ENCODE measurements at places on chromosomes 13 and 19.

GRCh38 chr13:113816946-113817859 is 46.7 kb downstream of the GAS6 start:
- peak; percentile 36 for DNase-seq

- no peak for DNase-seq
Observed at GRCh38 chr13:75679459-75679858, 43.3 kb downstream of the LMO7 start.

DNA sequence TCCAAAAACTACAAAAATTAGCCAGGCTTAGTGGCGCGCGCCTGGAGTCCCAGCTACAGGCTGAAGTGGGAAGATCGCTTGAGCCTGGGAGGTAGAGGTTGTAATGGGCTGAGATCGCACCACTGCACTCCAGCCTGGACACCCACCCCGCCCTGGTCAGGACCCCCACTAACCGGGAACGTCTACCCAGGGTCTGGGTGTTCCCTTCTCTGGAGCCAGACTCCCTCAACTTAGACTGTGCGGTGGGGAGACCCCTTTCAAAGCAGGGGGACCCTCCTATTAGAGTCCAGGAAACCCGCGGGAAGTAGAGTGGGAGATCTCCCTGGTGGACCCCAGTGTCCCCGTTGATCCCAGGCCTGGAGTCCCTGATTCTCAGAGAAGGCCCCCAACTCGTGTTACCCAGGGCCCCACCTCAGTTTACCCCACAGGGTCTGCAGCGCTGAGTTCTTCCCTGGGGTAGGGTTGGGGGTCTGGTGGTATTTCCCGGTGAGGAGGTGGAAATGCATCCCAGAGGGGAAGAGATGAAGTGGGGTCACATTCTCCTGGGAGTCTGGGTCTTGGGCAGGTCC is 6.1 kb upstream of the ARRDC2 start:
- no peak for DNase-seq

- no peak for DNase-seq
Observed at GRCh38 chr13:45713106-45713690, 11.1 kb downstream of the CBY2 start.

DNA sequence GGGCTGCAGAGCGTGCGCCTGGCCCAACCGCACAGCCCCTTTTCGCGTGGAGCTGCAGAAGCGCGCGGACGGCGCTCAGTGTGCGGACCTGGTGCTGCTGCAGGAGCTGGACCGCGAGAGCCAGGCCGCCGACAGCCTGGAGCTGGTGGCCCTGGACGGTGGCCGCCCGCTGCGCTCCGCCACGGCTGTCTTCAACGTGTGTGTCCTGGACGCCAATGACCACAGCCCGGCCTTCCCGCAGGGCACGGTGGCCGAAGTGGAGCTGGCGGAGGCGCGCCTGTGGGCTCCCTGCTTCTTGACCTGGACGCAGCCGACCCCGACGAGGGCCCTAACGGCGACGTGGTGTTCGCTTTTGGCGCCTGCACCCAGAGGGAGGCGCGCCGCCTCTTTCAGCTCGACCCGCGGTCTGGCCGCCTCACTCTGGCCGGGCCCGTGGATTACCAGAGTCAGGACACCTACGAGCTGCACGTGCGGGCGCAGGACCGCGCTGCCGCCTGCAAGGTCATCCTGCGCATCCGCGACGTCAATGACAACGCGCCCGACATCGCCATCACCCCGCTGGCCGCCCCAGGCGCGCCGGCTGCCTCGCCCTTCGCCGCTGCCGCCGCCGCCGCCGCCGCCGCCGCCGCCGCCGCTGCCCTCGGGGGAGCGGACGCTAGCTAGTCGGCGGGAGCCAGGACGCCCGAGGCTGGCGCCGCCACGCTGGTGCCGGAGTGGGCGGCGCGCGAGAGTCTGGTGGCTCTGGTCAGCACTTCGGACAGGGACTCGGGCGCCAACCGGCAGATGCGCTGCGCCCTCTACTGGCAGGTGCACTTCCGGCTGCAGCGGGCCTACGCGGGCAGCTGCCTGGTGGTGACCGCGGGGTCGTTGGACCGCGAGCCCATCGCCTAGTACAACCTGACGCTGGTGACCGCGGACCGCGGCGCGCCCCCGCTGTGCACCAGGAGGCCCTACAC is 172.2 kb downstream of the OLFM4 start:
- no peak for DNase-seq

- DNase-seq: no peak
Observed at GRCh38 chr13:63774133-63774532, 2358.5 kb upstream of the PCDH20 start.

DNA sequence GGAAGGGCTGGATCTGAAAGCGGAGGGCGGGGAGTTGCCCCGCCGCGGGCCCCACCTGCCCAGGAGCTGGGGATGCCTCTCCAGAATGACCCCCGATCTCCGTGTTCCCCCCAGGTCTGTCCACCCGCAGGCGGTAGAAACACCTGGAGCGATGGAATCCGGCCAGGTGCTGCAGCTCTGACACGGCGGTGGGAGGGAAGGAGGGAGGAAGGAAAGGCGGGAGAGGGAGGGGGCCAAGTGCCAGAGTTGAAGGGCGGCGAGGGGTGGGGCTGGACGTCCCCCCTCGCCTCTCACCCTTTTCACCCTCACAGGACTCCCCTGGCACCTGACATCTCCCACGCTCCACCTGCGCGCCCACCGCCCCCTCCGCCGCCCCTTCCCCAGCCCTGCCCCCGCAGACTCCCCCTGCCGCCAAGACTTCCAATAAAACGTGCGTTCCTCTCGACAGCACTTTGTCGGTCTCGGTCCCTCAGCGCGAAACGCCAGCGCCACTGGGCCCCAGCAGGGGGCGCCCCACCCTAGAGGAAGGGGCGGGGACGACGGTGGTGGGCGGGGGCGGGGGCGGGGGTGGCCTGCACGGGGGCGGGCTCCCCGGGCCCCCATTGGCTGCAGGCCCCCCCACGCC is 337 bp upstream of the FXYD7 start:
- no peak for DNase-seq

DNA sequence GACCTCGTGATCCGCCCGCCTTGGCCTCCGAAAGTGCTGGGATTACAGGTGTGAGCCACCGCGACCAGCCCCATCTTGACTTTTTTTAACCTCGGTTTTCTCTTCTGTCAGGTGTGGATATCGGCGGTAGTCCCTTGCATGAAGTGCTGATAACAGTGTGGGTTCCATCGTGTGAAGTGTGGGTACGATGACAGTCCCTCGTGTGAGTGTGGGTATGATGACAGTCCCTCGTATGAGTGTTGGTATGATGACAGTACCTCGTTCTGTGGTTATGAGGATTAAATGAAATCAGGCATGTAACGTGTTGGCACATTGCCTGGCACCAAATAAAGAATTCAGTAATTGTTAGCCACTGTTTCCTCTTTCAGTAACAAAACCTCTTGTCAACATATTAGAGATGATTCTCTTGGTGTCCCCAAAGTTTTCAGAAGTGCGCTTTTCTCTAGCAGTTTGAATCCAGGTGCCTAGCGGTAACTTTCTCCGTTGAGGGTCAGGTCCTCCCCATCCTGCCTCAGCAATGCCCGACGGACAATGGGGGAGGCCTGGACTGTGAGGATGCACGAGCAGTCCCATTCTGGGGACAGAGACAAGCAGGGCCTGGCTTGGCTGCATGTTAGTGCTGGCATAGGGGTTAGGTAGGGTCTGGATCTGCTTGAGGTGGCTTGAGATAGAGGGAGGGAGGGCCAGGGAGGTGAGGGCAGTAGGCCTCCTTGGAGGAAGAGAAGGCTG is 15.3 kb downstream of the GATAD2A start:
- peak; percentile 19 for DNase-seq

DNA sequence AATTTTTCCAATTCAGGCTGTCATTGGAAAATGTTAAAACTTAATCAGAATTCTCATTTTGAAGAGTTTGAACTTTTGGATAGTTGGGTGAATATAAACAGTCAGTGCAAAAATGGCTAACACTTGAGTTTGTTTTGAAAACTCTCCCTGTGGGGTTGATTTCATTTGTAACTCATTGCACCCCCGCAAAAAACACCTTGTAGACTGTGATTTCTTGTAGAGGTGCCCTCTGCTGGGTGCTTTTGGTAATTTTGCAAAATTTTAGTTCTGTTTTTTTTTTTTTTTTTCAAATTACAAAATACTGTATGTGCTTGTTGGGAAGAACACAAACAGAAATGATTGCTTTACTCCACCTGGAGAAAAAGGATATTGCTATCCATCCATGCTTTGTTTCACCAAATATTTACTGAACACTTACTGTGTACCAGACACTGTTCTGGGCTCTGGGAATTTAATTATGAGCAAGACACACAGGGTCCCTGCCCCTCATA is 28.2 kb upstream of the GPI start:
- no peak for DNase-seq

- DNase-seq: peak; percentile 32
Observed at GRCh38 chr19:55526216-55527196, 10.4 kb downstream of the SBK2 start.

GRCh38 chr13:27972478-27972820 is 3.3 kb upstream of the CDX2 start:
- no peak for DNase-seq

GRCh38 chr13:74891610-74892009 is 590.4 kb downstream of the TBC1D4 start:
- DNase-seq: peak; percentile 16

DNA sequence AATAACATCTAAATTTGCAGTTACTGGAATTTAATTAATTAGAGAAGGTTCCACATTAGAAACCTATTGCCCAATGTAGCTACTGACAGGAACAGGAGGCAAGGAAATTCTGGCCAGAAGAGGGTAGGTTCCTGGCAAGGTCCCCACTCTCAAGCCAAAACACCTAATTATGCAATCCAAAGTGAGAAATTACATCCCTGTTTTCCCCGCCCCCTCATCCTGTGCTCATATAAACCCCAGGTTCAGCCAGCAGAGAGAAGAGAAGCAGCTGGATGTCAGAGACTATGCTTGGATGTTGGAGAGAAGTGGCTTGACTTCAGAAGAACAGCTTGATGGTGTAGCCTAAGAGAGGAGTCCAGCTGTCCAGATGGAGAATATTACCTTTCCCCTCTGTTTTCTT is 951.3 kb upstream of the PRR20A start:
- DNase-seq: no peak

- DNase-seq: peak; percentile 14
Observed at GRCh38 chr13:30520571-30520970, 54.8 kb upstream of the HMGB1 start.
